NCI-H69 (cell line): ENCODE measurements at places on chromosomes 12 and 14.

DNA sequence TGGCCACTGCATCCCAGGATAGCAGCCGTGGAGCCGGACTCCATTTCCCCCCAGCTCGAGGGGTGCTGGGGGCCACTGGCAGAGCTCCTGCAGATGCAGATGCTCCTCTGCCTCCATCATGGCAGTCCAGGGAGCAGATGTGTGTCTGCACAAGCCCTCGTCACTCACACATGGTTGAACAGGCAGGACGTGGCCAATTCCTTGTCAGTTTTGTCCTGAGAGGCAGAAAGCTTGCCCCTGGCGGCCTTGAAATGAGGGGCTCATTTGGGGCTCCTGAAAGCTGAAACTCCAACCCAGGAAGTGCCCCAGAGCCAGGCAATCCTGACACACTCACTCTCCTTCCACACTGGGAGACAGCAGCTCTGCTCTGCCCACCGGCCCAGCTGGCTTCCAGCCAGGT is 100.9 kb upstream of the C14orf180 start:
- DNase-seq: no peak

DNA sequence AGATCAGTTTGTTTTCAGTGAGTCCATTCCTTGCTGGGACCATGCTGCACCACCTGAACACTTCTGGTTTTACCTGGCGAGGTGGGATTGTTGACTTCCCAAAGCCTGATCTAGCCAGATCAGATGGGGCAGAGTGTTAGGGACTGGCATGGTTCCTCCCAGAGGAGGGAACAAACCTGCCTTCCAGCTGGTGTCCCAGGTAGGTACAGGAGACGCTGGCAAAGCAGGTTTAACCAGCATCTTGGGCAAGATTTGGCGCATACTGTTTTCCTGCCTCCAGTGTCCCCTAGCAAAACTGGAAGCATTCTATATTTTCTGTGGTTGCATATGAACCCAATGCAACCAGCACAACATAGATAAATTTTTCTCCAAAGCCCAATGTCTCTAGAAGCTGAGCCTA is 14.6 kb upstream of the FOS start:
- no peak for DNase-seq

DNA sequence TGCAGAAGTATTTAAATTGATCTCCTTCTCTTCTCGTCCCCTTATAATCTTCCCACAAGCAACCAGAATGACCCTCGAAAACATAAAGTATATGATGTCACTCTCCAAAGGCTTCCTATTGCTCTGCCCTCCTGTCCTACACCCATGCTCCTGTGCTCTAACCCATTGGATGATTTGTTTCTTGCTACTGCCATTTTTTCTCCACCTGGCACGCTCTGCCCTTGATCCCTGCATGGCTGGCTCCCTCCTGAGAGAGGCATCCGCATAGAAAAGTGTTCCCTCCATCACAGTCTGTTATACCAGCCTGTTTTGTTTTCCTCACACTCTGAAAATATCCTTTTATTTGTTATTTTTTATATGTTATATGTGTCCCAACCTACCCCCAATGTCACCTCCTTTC is 19.8 kb downstream of the MYRFL start:
- no peak for DNase-seq

GRCh38 chr12:52531566-52532300 is 11.5 kb upstream of the KRT5 start:
- no peak for DNase-seq

- no peak for DNase-seq
Measured at GRCh38 chr14:42113358-42114069, 506.8 kb downstream of the LRFN5 start.

- DNase-seq: no peak
Measured at GRCh38 chr12:102542816-102543440, 62.6 kb upstream of the IGF1 start.

GRCh38 chr12:103599274-103599673 is 12.2 kb downstream of the STAB2 start:
- no peak for DNase-seq

DNA sequence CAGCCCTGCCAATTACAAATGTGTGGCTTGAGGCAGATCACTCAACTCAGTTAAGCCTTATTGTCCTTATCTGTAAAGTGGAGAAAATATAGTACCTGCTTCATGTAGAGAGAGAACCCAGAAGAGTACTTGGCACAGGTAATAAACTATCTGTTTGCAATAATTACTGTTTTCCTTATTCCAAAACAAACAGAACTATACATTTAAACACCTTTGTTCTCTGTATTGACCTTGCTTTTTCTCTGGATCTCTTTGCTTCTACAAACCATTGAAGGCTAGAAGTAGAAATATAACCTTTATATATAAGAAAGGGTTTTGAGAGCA is 70.8 kb upstream of the SRSF5 start:
- DNase-seq: peak; percentile 96

GRCh38 chr14:55580470-55581341 is 699 bp downstream of the KTN1 start:
- peak; percentile 84 for DNase-seq

GRCh38 chr12:112183141-112184021 is 58.0 kb downstream of the TRAFD1 start:
- no peak for DNase-seq

GRCh38 chr14:59274991-59275391 is 86.5 kb downstream of the DAAM1 start:
- peak; percentile 18 for DNase-seq

DNA sequence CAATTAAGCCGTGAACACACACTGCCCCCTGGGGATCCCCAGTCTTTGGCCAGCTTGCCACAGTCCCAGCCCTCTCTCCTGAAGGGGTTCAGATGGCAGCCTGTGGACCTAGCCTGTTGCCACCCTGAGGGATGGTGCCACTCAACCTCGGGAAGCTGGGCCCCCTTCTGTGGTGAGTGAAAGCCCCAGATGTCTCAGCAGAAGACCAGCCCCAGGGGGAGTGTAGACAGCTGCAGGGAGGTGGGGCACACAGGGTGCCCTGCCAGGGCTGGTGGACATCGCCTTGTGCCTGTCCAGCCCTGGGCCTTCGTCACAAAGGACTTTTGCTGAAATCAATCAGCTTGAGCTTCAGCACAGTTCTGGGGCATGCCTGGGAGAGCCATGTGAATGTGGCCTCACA is 32.4 kb downstream of the C14orf132 start:
- DNase-seq: no peak

DNA sequence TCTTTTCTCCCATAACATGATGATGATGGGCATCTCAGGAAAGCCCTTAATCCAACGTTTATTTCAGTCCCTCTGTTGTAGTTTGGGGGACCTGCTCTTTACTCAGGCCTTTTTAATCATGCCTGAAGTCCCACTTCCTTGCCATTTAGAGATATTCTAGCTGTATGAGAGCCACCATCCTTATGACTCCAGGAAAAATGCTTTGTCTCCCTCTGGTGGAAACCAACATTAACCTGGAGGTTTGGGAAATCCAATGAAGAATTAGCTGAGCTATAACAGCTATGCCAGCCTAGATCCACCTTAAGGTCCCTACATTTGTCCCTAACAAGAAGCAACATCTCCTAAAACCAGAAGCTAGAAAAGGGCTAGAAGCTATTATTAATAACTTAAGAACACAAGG is 1399.1 kb downstream of the LRFN5 start:
- peak; percentile 6 for DNase-seq

DNA sequence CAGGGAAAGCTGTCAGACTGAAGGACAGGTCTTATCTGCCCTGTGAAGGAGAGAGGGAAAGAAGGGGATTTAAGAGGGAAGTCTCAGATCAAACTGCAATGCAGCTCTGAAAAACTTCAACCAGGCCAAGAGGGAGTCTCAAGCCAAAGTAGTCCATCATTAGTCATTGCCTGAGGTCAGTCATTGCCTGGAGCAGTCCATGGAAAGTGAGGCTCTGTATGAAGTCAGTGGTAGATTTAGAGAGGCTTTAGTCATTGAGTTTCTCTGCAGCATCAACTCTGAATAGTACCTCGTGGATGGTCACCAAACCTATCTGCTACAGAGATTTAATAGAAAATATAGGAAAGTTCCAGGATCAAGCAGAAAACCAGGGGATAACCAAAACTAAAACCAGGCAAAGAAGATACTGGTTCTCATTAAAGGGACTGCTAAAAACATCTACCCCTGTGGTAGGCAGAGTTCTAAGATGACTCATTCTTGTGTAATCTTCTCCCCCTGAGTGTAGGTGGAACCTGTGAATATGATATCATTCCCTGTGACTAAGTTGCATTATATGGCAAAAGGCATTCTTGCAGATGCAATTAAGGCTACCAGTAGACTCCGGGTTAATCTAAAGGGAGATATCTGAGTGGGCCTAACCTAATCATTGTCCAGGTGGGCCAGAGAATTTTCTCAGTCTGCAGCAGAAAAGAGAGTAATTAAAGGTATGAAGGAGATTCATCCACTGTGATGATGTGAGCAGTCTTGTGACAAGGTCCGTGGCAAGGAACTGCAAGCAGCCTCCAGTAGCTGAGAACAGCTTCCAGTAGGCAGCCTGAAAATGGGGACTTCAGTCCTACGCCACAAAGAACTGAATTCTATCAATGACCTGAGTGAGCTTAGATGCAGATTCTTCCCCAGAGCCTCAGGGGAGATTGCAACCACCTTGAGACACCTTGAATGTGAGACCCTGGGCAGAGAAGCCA is 123.1 kb downstream of the GALC start:
- no peak for DNase-seq

- DNase-seq: peak; percentile 38
Measured at GRCh38 chr14:100446572-100446971, 123.4 kb downstream of the SLC25A47 start.

- DNase-seq: no peak
Measured at GRCh38 chr12:50936821-50937530, 15.4 kb upstream of the HIGD1C start.

GRCh38 chr14:24339284-24340151 is at the start of gene RIPK3:
Gene RIPK3 (minus strand): TSS chr14:24339991. CDS start chr14:24339826, 165 bp downstream.
- no peak for DNase-seq

DNA sequence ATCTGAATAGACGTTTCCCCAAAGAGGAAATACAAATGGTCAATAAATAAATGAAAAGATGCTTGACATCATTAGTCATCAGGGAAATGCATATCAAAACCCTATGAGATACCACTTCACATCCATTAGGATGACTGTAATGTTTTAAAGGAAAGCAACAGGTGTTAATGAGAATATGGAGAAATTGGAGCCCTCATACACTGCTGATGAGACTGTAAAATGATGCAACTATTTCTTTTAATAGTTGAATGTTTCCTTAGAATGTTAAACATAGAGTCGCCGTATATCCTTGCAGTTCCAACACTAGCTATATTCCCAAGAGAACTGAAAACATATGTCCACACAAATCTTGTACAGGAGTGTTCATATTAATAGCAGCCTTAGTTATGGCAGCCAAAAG is 133.2 kb downstream of the SLC38A4 start:
- DNase-seq: no peak

DNA sequence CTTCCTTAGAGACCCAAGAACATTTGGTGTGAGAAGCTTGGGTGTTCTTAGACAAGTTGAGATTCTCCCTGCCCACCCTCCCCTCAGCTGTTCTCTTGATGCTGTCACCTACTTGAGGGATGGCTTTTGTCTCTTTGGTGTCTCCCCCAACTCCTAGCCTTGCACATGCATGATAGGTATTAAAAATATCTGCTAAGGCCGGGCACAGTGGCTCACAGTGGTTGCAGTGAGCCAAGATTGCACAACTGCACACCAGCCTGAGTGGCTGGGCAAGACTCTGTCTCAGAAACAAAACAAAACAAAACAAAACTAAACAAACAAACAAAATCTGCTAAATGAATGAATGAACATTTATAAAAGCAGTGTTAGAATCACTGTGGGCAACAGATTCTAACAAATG is 261.1 kb downstream of the AKAP6 start:
- no peak for DNase-seq

DNA sequence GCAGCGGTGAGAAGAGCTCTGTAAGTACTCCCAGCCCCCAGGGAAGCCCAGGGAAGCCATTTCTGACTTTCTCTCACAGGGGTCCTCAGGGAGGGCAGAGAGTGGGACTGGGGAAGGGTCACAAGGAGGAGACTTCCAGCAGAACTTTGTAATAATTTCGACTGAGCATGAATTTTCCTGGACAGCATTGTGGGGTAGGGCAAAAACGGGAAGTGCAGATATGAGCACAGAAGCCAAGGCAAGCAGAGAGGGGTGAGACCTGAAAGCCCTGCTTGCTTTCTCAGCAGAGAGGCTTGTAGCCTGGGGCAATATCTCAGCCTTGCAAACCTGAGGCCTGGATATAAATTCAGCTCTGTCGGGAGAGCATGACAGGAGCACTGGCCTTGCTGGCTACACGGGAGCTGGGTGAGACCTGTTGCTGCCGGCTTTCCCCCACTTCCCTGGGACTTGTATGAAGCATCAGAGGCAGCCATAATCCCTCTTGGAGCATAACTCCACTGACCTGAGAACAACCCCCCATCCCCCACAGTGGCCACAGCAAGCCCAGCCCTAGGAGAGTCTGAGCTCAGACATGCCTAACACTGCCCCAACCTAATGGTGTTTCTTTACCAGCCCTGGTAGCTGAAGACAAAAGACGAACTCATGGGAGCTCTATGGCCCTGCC is 9.8 kb upstream of the IQSEC3 start:
- no peak for DNase-seq

GRCh38 chr12:70920251-70920851 is at the start of gene PTPRR:
Gene PTPRR (minus strand): TSS chr12:70920738. CDS start chr12:70920390, 348 bp downstream.
- peak; percentile 41 for DNase-seq

DNA sequence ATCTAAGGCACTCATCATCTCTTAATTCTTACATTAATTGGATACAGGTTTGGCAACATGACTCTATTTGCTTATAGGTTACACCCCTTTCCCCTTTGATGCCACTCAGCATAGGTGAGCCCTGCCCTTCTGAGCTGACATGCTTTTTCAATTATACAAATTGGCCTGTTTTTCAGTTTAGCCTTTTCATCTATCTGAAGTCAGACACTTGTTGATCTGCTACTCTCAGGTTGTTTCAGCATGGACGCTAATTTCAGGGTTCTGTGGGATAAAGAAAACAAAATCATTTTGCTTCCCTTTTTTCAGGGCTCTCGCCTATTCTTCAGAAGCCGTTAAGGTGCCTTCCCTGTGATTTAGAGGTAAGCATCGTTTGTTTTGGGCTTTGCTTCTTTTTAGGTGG is 55.3 kb downstream of the DACT1 start:
- DNase-seq: peak; percentile 94

DNA sequence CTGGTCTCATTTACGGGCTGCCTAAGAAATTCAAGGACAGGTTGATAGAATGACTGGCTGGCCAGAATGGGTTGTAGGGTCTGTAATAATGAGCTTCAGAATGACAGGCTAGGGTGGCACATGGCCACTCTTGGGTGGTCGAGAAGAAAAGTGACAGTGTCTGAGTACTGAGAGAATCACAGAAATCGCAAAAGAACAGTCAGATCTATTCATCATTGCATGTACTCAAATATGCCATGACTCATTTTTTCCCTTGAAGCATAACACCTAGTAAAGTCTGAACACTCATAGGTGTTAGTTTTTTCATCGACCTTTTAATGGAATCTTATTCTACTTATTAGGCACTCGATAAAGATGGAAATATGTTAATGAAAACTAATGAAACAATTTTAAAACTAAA is 37.8 kb upstream of the SEL1L start:
- no peak for DNase-seq

GRCh38 chr12:1369460-1369859 is 224.9 kb downstream of the FBXL14 start:
- DNase-seq: no peak

GRCh38 chr12:106246891-106247673 is 738 bp downstream of the CKAP4 start:
- DNase-seq: peak; percentile 72
